ENCODE measurements at places on chromosomes 2 and 18.

GRCh38 chr2:16296038-16296290, 355.6 kb downstream of the MYCN start:
- DNase-seq: no peak
- H3K4me3 ChIP-seq: no peak overlapping the region
- peaks cover 3% of the 10 kb centered on the region for H3K27me3 ChIP-seq
- H3K27ac ChIP-seq: no peak overlapping the region
- no peaks in the 10 kb centered on the region for H3K36me3 ChIP-seq
- no peaks in the 10 kb centered on the region for H3K4me1 ChIP-seq

DNA sequence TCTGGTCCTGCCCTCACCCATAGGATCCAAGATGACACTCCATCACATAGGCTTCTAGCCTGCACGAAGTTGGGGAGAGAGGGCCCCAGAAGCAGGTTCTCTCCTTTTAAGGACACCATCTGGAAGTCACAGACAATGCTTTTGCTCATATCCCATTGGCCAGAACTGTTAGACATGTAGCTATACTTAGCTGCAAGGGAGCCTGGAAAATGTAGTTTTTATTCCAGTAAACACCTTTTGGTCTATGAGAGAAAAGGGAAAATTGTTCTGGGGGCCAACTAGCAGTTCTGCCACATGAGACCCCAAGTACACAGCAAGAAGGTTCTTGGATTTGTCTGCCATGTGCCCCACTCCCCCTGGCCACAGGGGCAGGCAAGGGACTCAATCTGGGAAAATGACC, 206.1 kb downstream of the ZFP36L2 start:
- no peak for DNase-seq
- no peak overlapping the region for H3K4me3 ChIP-seq
- peaks cover 8% of the 10 kb centered on the region for H3K4me1 ChIP-seq
- no peak overlapping the region for H3K27ac ChIP-seq
- peaks cover 11% of the 10 kb centered on the region for H3K27me3 ChIP-seq
- peaks cover 5% of the 10 kb centered on the region for H3K36me3 ChIP-seq

- no peak overlapping the region for H3K27ac ChIP-seq
- no peak for DNase-seq
- no peak overlapping the region for H3K4me3 ChIP-seq
- H3K27me3 ChIP-seq: peaks cover 1% of the 10 kb centered on the region
Measured at GRCh38 chr2:166135849-166136258, 8.0 kb upstream of the SCN1A start.

DNA sequence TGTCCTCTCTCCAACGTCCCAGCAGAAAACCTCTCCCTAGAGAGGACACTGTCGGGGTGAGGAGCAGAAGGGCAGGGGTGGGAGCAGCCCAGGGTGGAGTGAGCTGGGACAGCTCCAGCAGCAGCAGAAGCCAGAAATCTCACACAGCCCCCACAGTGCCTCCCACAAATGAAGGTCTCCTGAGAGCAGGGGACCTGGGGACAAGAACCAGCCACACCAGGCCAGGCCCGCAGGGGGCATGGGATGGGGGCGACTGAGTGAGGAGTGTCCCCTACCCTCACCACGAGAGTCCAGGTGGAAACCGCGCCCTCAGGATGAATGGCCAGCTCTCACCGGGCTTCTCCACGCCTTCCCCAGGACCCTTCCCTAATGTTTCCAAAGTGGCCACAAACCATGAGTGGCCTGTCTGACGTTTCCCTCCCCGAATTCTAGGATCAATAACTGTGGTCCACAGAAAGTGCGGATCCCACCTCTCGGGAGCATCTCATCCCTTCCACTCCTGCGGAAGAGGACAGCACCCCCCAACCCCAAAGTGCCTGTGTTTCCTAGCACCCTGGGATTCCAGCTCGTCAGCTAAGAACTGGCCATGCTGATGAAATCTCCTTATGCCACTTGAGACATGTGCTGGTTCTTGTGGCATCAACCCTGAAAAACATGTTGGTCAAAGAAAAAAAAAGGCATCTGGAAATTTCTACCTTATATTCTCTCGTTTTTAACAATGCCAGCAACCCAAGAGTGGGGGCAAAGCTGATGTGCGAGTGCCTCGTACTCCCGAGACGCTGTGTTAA, 121.1 kb downstream of the HDAC4 start:
- peaks cover 13% of the 10 kb centered on the region for H3K27me3 ChIP-seq
- no peaks in the 10 kb centered on the region for H3K36me3 ChIP-seq
- peaks cover 11% of the 10 kb centered on the region for H3K4me1 ChIP-seq
- no peak overlapping the region for H3K27ac ChIP-seq
- H3K4me3 ChIP-seq: no peak overlapping the region

- H3K27me3 ChIP-seq: no peaks in the 10 kb centered on the region
- H3K27ac ChIP-seq: no peak overlapping the region
- DNase-seq: no peak
- H3K4me3 ChIP-seq: no peak overlapping the region
- H3K4me1 ChIP-seq: no peaks in the 10 kb centered on the region
- no peaks in the 10 kb centered on the region for H3K36me3 ChIP-seq
Measured at GRCh38 chr2:111236025-111236424, 115.3 kb downstream of the BCL2L11 start.

GRCh38 chr18:2087877-2088673, 483.2 kb downstream of the METTL4 start:
- DNase-seq: no peak
- H3K27ac ChIP-seq: no peak overlapping the region
- H3K36me3 ChIP-seq: no peaks in the 10 kb centered on the region
- H3K27me3 ChIP-seq: peaks cover 1% of the 10 kb centered on the region
- no peak overlapping the region for H3K4me3 ChIP-seq

- peak overlapping the region; percentile 62 for H3K27ac ChIP-seq
- peak overlapping the region; percentile 61 for H3K4me3 ChIP-seq
- H3K36me3 ChIP-seq: peaks cover 10% of the 10 kb centered on the region
Measured at GRCh38 chr2:156322686-156323231, 9.8 kb downstream of the NR4A2 start.

DNA sequence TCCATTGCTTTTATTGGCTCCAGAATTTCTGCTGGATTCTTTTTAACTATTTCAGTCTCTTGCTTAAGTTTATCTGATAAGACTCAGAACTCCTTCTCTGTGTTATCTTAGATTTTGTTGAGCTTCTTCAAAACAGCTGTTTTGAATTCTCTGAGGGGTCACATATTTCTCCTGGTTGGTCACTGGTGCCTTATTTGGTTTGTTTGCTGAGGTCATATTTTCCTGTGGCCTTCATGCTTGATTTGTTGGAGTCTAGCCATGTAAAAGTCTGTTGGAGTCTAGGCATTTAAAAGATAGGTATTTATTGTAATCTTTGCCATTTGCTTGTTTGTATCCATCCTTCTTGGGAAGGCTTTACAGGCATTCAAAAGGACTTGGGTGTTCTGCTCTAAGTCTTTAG, 398.7 kb downstream of the DSEL start:
- DNase-seq: no peak
- no peak overlapping the region for H3K27ac ChIP-seq
- H3K4me3 ChIP-seq: no peak overlapping the region
- no peaks in the 10 kb centered on the region for H3K36me3 ChIP-seq
